Breast epithelium (tissue), 4 donors: ENCODE measurements at places on chromosomes 5 and 9. TPM values are rescaled to one million over a fixed set of nuclear protein-coding genes. Genes with fewer than 3 reads are reported as not detected.

GRCh38 chr9:126058011-126058531 lies 268.6 kb upstream of the MVB12B start:
- no peak overlapping the region for H3K27ac ChIP-seq
- H3K4me3 ChIP-seq, result no peak overlapping the region
- DNase-seq, result no peak
- no peaks in the 10 kb centered on the region for H3K27me3 ChIP-seq

GRCh38 chr9:20009606-20010005 lies 220.8 kb upstream of the SLC24A2 start:
- H3K4me1 ChIP-seq, result no peaks in the 10 kb centered on the region
- H3K27ac ChIP-seq, result no peak overlapping the region
- DNase-seq, result no peak
- H3K36me3 ChIP-seq, result no peaks in the 10 kb centered on the region
- no peak overlapping the region for H3K4me3 ChIP-seq
- no peaks in the 10 kb centered on the region for H3K27me3 ChIP-seq

GRCh38 chr5:42689391-42689790 lies 67.2 kb upstream of the CCDC152 start:
- no peak for DNase-seq
- no peak overlapping the region for H3K27ac ChIP-seq
- H3K27me3 ChIP-seq, result no peaks in the 10 kb centered on the region
- H3K36me3 ChIP-seq, result no peaks in the 10 kb centered on the region
- H3K4me3 ChIP-seq, result no peak overlapping the region

- no peaks in the 10 kb centered on the region for H3K36me3 ChIP-seq
- no peaks in the 10 kb centered on the region for H3K4me1 ChIP-seq
- no peaks in the 10 kb centered on the region for H3K27me3 ChIP-seq
- peak; percentile 45 for DNase-seq
Measured at GRCh38 chr9:33082128-33082527, 5.7 kb upstream of the SMU1 start.

- no peaks in the 10 kb centered on the region for H3K36me3 ChIP-seq
- no peak overlapping the region for H3K27ac ChIP-seq
- peaks cover 22% of the 10 kb centered on the region for H3K27me3 ChIP-seq
- H3K4me3 ChIP-seq, result peak overlapping the region; percentile 48
- no peaks in the 10 kb centered on the region for H3K4me1 ChIP-seq
- no peak for DNase-seq
Measured at GRCh38 chr5:146877783-146878475, 628 bp downstream of the PPP2R2B start.

GRCh38 chr5:60483050-60483449 lies 216.9 kb downstream of the DEPDC1B start:
- no peaks in the 10 kb centered on the region for H3K36me3 ChIP-seq
- DNase-seq, result no peak
- no peaks in the 10 kb centered on the region for H3K4me1 ChIP-seq
- no peak overlapping the region for H3K4me3 ChIP-seq

- DNase-seq, result no peak
- no peaks in the 10 kb centered on the region for H3K4me1 ChIP-seq
- no peak overlapping the region for H3K4me3 ChIP-seq
- no peak overlapping the region for H3K27ac ChIP-seq
- H3K36me3 ChIP-seq, result no peaks in the 10 kb centered on the region
- no peaks in the 10 kb centered on the region for H3K27me3 ChIP-seq
Measured at GRCh38 chr5:35794328-35794619, 62.4 kb upstream of the IL7R start.

GRCh38 chr5:2038321-2039179 lies 155.8 kb upstream of the IRX4 start:
- DNase-seq, result peak; percentile 68
- H3K27me3 ChIP-seq, result no peaks in the 10 kb centered on the region
- peak overlapping the region; percentile 55 for H3K4me3 ChIP-seq
- peak overlapping the region; percentile 74 for H3K27ac ChIP-seq

DNA sequence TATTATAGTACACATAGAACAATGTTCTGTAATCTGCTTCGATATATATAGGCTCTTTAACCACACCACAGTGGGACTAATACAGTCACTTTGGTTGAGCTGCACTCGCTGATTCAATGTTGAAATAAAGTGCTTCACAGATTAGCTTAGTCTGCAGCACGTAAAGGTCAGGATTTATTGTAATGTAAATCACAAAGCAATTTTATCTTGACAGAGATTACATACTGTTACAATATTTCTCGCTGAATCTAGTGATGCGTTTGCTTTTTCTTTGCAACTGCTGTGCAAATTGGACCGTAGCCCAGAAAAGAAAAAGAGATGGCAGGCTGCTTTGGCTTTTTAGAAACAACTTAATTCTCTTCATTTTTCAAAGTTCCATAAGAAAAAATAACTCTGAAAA lies 52.9 kb downstream of the CETN3 start:
- H3K4me1 ChIP-seq, result no peaks in the 10 kb centered on the region
- no peaks in the 10 kb centered on the region for H3K36me3 ChIP-seq
- H3K4me3 ChIP-seq, result no peak overlapping the region
- no peak for DNase-seq
- no peaks in the 10 kb centered on the region for H3K27me3 ChIP-seq

- H3K4me1 ChIP-seq, result no peaks in the 10 kb centered on the region
- H3K36me3 ChIP-seq, result no peaks in the 10 kb centered on the region
- H3K27me3 ChIP-seq, result no peaks in the 10 kb centered on the region
- H3K4me3 ChIP-seq, result no peak overlapping the region
- no peak for DNase-seq
- H3K27ac ChIP-seq, result no peak overlapping the region
Measured at GRCh38 chr5:128799945-128800344, 165.3 kb upstream of the SLC27A6 start.

PITX1 gene
- 2.1 TPM for total RNA-seq

TICAM2 gene
- total RNA-seq, result 1.5 TPM

RASEF gene
- total RNA-seq, result 39.3 TPM

ITGA2 gene
- 11.8 TPM for total RNA-seq

FRRS1L gene
- 2.6 TPM for total RNA-seq
